ENCODE measurements at places on chromosomes 1 and 21.

- DNase-seq: no peak
Measured at GRCh38 chr1:176950736-176951324, 213.7 kb downstream of the ASTN1 start.

- no peak for DNase-seq
Measured at GRCh38 chr21:24941316-24942185, 665.7 kb downstream of the MRPL39 start.

DNA sequence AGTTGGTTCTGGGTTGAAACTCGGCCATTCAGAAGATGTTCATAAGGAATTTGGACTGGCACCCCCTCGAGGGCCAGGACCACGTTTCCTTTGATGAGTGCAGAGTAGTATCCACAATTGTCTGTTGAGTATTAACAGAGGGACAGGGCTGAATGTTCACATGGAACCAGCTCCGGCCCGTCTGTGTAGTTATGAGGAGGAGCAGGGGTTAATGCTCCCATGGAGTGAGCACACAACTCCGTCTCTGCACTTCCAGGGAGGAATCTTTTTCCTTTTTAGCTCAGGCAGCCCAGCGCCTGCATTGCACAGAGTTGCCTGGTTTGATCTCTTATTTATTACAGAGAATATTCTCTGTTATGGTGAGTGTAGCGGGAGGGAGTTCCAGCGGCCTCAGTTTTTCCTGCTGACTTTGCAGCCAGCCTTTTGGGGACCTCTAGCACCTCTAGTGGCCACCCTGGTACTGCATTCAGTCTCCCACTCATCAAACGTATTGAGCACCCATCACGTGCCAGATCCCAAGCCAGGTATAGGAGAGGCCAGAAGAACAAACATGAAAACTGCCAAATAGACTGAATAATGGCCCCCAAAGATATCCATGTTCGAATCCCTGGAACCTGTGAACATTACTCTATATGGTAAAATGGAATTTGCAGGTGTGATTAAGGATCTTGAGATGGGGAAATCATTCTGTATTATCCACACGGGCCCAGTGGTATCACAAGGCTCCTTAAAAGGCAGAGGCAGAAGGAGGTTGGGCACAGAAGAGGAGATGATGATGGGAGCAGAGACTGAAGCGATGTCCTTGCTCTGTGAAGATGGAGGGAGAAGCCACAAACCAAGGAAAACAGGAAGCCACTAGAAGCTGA lies 167.7 kb upstream of the CSF3R start:
- DNase-seq: peak; percentile 83

GRCh38 chr21:32463367-32463766 lies 50.9 kb downstream of the EVA1C start:
- DNase-seq: no peak
